Hypothalamus (tissue), 51 donors: ENCODE measurements at places on chromosomes 5 and 9.

- no peak for DNase-seq
Measured at GRCh38 chr5:81241961-81242648, 9.0 kb downstream of the CKMT2 start.

DNA sequence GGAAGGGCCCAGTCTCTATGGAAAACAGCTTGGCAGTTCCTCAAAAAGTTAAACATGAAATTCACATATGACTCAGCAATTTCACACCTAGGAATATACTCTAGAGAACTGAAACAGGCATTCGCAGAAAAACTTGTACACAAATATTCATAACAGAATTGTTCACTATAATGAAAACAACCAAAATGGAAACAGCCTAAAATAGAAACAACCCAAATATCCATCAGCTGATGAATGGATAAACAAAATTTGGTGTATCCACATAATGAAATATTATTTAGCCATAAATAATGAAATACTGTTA, 4.8 kb upstream of the GPR150 start:
- DNase-seq, result no peak

DNA sequence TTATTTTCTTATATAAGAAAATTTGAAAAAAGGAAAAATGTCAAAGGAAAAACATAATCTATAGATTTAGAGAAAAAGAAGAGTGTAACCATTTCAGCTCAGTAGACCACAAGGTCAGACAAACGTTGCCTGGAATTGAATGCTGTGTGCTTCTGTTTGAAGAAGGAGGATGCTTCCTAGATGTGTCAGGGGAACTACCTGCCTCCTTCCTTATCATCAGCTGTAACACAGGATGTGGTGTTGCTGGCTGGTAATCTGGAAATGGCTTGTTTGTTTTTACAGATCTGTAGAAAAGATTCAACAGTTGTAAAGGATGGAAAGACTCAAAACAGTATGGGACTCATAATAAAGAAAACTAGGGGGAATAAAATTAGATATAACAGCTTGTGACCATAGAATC, 160.7 kb upstream of the MEF2C start:
- DNase-seq, result no peak

DNA sequence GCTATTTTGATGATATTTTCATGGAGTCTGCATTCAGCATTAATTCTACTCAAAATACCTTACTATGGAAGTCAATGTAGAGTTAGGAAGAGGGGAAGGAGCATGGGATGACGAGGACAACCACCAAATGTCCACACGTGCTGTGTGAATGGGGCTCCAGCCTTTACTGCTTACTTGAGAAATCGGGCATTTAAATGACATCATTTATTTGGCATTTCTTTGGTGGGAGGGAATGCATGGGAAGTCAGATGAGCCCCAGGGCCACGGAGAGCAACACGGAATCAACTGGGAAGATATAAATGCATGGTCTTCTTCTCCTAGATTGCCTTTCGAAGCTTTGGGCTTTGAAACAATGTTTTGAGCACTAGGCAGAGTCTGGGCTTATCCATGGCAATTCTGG, 458.5 kb upstream of the KLF4 start:
- DNase-seq, result no peak
